ENCODE measurements at places on chromosomes 11 and 22.
A peak's percentile ranks its signal among the peaks of the same experiment; 100 is the strongest.

- DNase-seq = no peak
Observed at GRCh38 chr11:44351898-44352498, 42.1 kb upstream of the ALX4 start.

- DNase-seq = no peak
Observed at GRCh38 chr11:33616552-33616951, 84.1 kb downstream of the C11orf91 start.

DNA sequence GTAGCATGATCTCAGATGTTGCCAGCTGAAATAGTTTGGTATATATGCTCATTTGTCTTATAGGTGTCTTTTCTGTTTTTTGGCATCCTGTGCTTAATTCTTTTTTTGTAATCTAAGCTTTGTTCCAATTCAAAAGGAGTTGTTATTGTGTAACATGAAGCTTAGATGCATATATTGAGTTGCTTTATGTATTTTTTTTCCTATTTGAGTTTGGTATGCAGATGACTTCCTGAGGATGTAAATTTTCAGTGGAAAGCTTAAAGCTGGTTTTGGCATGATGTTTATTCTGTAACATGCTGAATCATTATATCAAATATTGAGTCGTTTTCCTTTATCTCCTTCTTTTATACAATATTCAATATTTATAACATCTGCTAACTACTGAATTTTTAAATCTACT is 69.4 kb downstream of the DDX10 start:
- no peak for DNase-seq

DNA sequence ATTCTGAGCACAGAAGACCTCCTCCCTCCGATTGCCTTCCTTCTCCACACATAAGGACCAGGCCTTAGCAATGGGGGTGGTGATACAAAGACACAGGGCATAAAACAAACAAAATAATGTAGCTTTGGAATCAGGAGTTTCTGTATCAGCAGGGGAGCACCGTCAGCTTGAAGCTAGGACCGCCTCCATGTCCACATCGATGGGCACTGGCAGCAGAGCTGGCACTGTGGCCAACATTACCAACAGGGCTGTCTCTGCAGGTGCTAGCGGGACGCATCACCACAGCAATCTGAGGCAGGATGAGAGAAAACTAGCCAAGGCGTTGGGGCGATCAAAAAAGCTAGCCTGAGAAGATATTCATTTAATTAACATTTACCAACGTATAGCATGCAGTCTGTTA is 201.4 kb downstream of the MAML2 start:
- DNase-seq = no peak

DNA sequence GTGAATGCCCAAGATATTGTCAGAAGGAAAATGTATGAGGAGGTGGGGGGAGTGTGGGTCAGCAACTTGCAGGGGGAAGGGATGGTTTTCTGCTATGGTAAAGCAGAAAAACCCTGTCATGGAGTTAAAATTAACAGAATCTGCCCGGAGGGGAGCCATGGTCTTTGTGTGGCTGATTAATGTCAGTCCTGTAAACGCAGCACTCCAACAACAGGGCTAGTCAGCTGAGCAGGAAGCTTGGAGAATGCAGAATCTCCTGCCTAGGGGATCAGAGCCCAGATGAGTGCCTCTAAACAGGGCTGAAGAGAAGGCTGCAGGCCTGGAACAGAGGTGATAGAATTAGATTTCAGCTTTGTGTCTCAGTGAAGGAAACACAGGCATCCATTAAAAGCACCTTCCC is 140.9 kb upstream of the MTNR1B start:
- no peak for DNase-seq

DNA sequence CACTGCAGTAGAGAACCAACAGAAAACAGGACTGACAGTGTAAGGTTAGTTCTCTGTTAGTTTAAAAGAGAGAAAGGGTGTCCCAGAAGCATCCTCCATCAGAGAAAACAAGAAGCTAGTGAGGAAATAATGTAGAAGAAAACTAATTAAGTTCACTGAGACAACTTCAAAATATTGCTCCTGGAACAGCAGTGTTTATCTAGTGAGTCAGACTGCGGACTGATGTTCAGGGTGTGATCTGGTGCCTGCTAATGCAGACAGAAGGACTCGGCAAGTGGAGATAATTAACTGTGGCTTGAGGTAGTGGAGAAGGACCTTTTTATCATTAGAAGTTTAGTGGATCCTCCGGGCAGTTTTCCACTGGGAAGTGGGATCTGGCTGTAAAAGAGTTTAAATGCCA is 55.4 kb downstream of the CDON start:
- DNase-seq = peak; percentile 52

Data from small intestine (tissue), 16 donors.